ENCODE measurements at places on chromosomes 11 and 22. TPM values are rescaled to one million over a fixed set of nuclear protein-coding genes. Genes with fewer than 3 reads are reported as not detected.

ZBTB16 gene
- total RNA-seq: 28.0 TPM

RAB38 gene
- total RNA-seq: 2.7 TPM

APOA1 gene
- 0.09 TPM for total RNA-seq

SMPD1 gene
- 23.2 TPM for total RNA-seq

OR52N1 gene
- total RNA-seq: not detected

TMPRSS5 gene
- 0.18 TPM for total RNA-seq

SPINDOC gene
- total RNA-seq: 15.2 TPM

NEFH gene
- total RNA-seq: 0.63 TPM

HARBI1 gene
- total RNA-seq: 4.2 TPM

NLRX1 gene
- 15.1 TPM for total RNA-seq

SOX6 gene
- under 0.01 TPM for total RNA-seq

OR52N5 gene
- total RNA-seq: not detected

SPTBN2 gene
- total RNA-seq: 21.5 TPM

FGF4 gene
- total RNA-seq: not detected
